ENCODE measurements at places on chromosomes 1 and 21. TPM values are rescaled to one million over a fixed set of nuclear protein-coding genes. Genes with fewer than 3 reads are reported as not detected.

The CD1B gene
- not detected for total RNA-seq

The TMEM61 gene
- total RNA-seq, result 1.2 TPM

The BNIPL gene
- total RNA-seq, result 0.54 TPM

The CHIT1 gene
- total RNA-seq, result 1.5 TPM

The SLC6A17 gene
- total RNA-seq, result 11.5 TPM

The CFHR3 gene
- total RNA-seq, result not detected

The C2CD4D gene
- total RNA-seq, result not detected

The AZIN2 gene
- total RNA-seq, result 8.7 TPM

The CFH gene
- 46.2 TPM for total RNA-seq

The NTNG1 gene
- 16.8 TPM for total RNA-seq

The NCMAP gene
- total RNA-seq, result 0.09 TPM

The CDK18 gene
- total RNA-seq, result 1.00 TPM

The CCSAP gene
- 62.5 TPM for total RNA-seq

The CD34 gene
- 2.8 TPM for total RNA-seq

The TMPRSS3 gene
- 0.09 TPM for total RNA-seq

The THEM5 gene
- total RNA-seq, result not detected

The NTPCR gene
- total RNA-seq, result 18.1 TPM

The KRTAP13-2 gene
- not detected for total RNA-seq

The NBPF4 gene
- total RNA-seq, result not detected

The CNKSR1 gene
- total RNA-seq, result 4.1 TPM

The LZIC gene
- 44.9 TPM for total RNA-seq

The OR2T35 gene
- total RNA-seq, result not detected

The SYT14 gene
- total RNA-seq, result 49.5 TPM

The TNFAIP8L2 gene
- 1.6 TPM for total RNA-seq

The NGF gene
- total RNA-seq, result 1.7 TPM

The SPATA46 gene
- total RNA-seq, result not detected

The SAMSN1 gene
- total RNA-seq, result 3.8 TPM

The HMCN1 gene
- total RNA-seq, result 10.8 TPM

The S100A16 gene
- total RNA-seq, result 18.1 TPM

The LCE6A gene
- total RNA-seq, result not detected

The OR2L2 gene
- total RNA-seq, result 2.1 TPM

The TPM3 gene
- 124 TPM for total RNA-seq

Data from cerebellum (tissue), 4 donors.